PC-9 (cell line): ENCODE measurements at places on chromosomes 12 and 14. TPM values are rescaled to one million over a fixed set of nuclear protein-coding genes. Genes with fewer than 3 reads are reported as not detected.
A peak's percentile ranks its signal among the peaks of the same experiment; 100 is the strongest.

- no peak for DNase-seq
- H3K4me1 ChIP-seq: peaks cover 9% of the 10 kb centered on the region; the same call in 1 of the 2 replicates
Measured at GRCh38 chr14:32611752-32612151, 282.7 kb downstream of the AKAP6 start.

CD163L1 gene
- total RNA-seq: 52.3 and 69.3 TPM in 2 replicates

DPF3 gene
- total RNA-seq: not detected in 2 replicates

- no peak overlapping the region for H3K27ac ChIP-seq
- peaks cover 87% of the 10 kb centered on the region for H3K27me3 ChIP-seq
- no peak for DNase-seq
Measured at GRCh38 chr12:3973973-3974644, 100.9 kb upstream of the PARP11 start.

GRCh38 chr12:119671070-119671469 is 3.1 kb downstream of the PRKAB1 start:
- peaks cover 44% of the 10 kb centered on the region for H3K4me1 ChIP-seq
- H3K27me3 ChIP-seq: no peaks in the 10 kb centered on the region
- H3K27ac ChIP-seq: no peak overlapping the region

DNA sequence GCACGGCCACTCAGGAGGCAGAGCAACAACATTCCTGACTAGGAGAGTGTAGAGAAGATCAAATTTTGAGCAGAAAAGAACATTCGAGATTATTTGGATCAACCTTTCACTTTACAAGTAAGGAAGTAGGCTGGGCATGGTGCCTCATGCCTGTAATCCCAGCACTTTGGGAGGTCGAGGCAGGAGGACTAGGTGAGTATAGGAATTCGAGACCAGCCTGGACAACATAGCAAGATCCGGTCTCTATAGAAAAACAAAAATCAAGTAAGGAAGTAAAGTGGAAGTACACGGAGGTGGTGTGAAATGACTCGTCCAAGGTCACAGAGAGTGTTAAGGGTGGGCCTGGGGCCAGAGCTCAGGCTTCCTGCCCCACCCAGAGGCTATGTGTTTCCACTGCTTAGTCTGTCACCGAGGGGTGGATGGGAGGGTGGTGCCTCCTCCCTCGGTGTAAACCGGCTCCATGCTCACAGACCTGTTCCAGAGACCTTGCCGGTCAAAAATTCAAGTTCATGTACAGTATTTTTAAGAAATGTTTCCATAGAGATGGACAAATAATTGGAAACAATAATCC is 51.9 kb downstream of the MAP1LC3B2 start:
- no peaks in the 10 kb centered on the region for H3K36me3 ChIP-seq
- no peaks in the 10 kb centered on the region for H3K27me3 ChIP-seq
- H3K4me3 ChIP-seq: no peak overlapping the region
- peaks cover 14% of the 10 kb centered on the region for H3K4me1 ChIP-seq
- DNase-seq: peak; percentile 40
